ENCODE measurements at places on chromosomes 1 and 21.
A peak's percentile ranks its signal among the peaks of the same experiment; 100 is the strongest.

DNA sequence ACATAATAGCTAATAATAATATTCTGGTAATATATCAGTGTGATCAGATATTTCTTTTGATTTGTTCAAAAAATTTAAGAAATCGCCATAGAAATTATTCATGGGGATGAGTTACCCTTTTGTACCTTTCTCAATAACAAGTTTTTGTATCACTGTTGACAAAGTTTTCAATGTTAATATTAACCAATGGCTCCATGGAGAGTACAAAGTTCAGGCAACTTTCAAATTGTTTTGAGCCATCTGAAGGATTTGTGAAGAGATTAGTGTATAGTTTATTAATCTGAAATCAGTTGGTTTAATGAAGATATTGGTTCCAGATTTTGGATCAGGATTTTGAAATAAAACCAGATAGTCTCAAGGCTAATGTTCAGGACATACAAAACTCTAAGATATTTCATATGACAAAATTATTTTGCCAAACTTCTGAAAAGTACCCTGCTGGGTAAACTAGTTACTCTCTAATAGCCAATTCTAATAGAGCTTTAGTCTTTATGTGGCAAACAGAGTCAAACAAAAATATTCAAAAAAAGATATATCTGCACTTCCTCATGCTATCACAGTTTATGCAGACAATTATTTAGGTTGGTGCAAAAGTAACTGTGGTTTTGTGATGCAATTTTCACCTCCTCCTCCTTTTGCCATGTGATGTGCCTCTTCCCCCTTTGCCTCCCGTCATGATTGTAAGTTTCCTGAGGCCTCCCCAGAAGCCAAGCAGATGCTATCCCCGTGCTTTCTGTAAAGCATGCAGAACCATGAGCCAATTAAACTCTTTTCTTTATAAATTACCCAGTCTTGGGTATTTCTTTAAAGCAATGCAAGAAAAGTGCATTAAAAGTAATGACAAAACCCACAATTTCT, 1105.0 kb downstream of the PLA2G4A start:
- DNase-seq, result no peak

GRCh38 chr1:40029608-40030007, 10.9 kb upstream of the CAP1 start:
- no peak for DNase-seq

GRCh38 chr1:175512637-175513412, 230.6 kb downstream of the TNR start:
- DNase-seq, result no peak

- no peak for DNase-seq
Observed at GRCh38 chr1:194476872-194477271, 1290.5 kb upstream of the B3GALT2 start.

DNA sequence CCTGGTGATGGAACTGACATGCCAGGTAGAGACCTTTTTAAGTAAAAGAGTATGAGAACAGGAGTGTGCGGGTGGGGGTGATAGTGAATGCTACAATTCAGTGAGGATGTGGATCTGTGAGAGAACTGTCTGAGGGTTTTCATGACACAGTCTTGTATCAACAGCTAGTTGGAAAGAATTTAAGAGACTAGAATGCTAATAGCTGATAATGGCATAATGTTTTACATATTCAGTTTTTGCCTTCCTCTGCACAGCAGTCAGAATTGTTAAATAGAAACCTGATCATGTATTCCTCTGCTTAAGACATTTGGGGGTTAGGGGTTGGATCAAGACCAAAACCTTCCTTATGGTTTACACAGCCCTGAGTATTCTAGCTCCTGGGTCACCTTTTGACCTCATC, 152.8 kb upstream of the ZRANB2 start:
- DNase-seq, result no peak

DNA sequence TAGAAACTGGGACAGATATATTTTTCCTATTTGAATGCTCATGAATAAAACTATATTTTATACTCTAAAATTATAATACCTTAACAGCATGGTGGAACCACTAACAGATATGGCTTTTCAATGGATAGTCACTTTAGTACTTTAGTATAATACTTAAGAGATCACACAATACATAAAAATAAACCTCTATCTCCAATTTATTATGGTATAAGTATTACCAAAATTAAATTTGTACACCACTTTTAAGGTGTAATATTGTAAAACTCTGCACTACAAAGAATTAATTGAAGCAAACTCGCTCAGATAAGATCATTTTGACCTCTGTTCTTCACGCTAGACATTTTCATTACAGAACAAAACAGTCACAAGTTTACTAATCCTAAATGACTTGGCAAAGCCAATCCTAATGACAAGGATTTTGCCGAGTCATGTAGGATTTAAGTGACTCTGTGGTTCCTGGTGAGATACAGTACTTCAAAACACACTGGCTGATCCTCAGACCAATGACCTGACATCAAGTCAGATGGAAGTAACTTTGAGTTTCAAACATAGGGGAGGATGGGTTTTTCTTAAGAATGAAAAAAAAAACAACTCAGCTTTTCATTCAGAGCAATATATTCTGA, 200.6 kb downstream of the SMYD3 start:
- no peak for DNase-seq

DNA sequence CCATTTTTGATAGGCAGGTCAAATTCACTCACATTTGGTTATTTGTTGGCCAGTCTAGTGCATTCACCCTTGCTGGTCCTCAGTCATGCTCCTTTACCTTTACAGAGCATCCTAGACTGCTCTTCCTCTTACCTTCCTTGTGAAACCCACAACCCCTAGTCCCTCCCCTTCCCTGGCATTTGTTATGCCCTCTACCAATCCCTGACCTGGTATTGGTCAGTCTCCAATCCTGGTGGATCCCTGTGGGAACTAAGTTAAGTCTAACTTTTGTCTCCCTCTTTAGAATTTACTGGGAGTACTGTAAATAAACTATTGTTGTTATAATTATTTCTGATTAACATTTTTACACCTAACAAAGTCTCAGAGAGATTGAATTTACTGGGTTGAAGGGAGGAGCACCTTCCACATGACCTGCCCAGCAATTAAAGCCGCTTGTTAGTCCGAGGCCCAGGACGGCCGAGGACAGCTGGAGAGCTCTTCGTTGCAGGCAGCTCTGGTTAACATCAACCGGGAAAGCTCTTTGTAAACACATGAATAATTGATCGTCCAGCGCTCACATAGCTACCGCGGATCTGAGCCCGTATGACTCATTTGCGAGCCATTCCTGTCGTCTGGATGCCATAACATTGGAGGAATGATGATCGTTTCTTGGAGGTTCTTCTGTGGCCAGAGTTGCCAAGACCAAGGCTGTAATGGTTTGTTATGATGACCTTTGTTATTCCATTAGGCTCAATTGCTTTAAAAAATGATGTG, 31.9 kb downstream of the MTARC1 start:
- no peak for DNase-seq

DNA sequence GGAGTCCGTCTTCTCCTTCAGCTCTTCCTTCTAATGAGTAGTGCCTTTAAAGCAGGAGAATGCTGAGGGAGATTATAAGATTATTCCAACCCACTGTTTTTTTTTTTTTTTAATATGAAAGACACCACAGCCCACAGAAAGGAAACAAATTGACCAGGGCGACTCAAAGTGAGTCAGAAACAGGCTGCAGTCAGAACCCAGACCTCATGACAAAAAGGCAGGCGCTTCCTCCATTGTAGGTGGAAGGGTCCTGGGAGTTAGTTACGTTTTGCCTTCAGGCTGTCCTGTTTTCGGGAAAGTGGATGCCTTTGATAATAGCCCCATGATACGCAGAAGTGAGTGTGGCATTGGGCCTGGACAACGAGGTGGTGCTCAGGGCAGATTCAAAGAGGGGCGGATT, 21.0 kb downstream of the PLXNA2 start:
- no peak for DNase-seq

GRCh38 chr1:42055061-42055460, 98.1 kb upstream of the GUCA2B start:
- DNase-seq, result no peak

DNA sequence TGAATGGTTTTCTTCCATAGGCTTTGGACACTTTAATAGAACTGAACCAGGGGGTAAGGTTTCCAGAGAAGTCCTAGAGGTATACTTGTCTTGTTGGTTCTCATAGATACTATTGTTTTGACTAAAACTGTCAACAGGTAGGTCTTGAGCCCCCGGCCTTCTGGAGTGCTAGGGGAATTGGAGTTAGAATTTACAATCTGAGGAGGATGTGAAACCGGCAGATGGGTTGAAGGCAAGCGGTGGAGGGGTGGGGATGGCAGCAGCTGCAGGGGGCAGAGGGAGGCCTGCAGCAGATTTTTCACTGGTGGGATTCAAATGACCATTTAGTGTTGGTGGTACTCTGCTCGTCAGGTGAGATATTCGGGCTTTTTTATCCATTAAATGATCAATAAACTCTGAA, 4.3 kb upstream of the CD1D start:
- DNase-seq, result no peak

GRCh38 chr1:18886003-18886335, 16.4 kb downstream of the ALDH4A1 start:
- DNase-seq, result no peak

DNA sequence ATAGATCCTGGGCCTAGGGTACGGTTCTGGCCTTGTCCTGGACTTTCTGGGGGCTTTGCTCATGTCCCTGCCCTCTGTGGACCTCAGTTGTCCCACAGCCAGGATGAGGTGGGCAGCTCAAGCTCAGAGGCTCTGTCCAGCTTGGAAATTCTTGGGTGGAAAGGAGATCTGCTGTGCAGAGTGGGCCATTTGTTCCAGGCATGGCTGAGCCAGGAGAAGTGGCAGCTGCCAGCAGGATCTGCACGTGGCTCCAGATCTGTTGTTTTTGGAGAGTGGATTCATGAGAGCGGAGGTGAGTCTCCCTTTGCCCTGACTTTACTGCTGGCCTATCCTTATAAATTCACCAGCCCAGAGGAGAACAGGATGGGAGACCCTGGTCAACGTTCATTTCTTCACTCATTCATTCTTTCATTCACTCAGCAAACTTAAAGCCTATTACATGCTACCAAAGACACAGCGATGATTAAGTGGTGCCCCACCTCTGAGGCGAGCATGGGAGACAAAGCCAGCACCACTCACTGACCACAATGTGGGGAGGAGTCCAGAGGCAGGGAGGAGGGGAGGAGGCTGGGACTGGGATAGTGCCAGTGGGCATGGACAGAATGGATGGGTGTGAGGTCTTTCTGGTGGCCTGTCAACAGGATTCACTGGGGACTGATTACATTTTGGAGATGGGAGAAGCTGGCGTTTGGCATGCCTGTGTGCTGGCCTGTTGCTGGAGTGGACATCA, 205.1 kb downstream of the TRABD2B start:
- DNase-seq, result no peak

GRCh38 chr1:47991187-47991586, 6.0 kb downstream of the TRABD2B start:
- no peak for DNase-seq

DNA sequence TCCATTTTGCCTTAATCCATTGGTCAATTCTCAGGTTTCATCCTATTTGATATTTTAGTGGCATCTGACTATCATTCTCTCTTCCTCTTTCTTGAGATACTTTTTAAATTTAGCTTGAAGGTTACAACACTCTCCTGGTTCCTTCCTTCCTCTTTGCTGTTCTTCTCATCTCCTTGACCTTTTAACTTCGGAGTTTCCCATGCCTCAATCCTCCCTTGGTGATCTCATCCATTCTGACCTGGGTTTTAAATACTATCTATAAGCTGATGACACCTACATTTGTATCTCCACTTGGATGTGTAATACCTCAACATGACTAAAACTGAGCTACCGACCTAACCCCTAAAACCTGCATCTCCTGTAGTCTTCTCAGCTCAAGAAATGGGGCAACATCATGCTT, 4.8 kb upstream of the ZNF687 start:
- no peak for DNase-seq

DNA sequence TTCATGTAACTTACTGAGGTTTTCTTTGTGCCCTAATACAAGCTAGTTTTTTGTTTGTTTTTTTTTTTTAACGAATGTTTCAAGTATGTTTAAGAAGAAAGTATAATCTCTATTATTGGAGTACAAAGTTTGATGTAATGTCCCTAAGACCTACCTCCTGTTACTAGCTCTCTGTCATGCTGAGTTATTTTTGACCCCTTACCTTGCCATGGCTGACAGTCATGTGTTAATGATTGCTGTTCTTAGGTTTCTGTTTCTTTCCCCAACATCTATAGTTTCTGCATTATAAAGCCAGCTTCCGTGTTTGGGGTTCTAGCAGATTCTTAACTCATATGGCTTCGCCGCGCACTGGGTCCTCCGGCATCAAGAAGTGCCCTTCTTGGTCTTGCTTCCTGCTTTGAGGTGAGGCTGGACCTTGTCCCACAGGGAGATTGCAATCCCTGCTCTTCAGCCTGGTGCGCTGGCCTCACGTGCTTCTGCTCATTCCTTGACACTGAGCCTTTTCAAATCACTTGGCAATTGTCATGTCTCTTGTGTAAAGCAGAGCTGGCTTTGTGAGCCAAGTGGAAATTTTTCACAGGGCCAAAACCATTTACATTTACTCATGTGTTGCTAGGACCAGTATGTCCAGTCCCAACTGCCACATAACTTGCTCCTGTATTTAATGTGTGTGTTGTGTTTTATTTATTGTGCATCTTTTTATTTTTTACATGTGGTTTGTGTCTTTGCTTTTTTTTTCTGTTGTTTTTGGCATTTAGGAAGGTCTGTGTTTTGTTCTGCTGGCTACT, 135.0 kb upstream of the COL6A1 start:
- DNase-seq, result no peak

DNA sequence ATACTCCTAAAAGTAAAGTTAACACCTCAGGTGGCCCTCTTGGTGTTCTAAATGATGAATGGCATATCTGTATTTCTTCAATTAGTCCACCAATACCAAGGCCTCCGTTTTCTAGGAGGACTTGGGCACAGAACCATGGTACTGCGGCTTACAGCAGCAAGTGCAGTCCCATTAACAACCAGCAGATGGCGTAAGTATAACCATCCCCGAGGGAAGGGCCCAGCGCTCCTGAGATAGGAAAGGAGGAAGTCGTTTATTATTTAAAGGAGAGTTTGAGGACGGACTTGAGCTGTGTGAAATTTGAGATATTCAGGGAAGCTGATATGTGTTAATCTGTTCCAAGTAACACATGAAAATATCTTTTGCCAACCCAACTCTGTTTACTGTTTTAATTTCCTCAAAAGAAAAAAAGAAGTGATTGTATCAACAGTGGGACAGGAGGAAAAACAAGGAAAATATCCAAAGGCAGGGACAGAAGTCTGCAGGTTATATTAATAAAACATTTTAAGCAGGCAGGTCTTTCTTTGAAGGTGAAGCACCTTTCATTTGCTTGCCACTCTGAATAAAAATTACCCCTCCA, 37.7 kb upstream of the KCNJ15 start:
- DNase-seq, result peak; percentile 49

Data from right hindlimb (tissue), 1 donor.